ENCODE measurements at places on chromosomes 2 and 18. TPM values are rescaled to one million over a fixed set of nuclear protein-coding genes. Genes with fewer than 3 reads are reported as not detected.

The GNAL gene
- total RNA-seq: 0.72 TPM

GRCh38 chr2:128879161-128879560, 560.5 kb upstream of the HS6ST1 start:
- DNase-seq: no peak

- no peak for DNase-seq
Measured at GRCh38 chr2:143503280-143503679, 374.1 kb downstream of the ARHGAP15 start.

GRCh38 chr2:144140891-144141290, 379.0 kb downstream of the ZEB2 start:
- no peak for DNase-seq

DNA sequence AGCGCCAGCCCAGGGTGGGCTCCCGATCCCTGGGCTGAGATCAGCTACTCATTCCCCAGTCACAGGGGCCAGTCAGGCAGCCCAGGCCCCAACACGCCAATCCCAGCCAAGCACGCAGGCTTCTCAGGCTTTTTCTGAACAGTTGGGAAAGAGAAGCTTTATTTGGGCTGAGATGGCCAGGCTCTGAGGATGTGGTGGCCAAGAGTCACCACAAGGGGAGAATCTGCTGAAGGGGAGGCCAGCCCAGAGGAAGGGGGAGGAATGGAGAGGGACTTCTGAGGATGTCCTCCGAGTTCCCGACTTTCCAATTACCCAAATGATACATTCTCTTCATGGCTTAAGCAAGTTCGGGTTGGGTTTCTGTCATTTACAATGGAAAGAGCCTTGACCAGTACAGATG, 2.8 kb upstream of the DIPK1C start:
- DNase-seq: no peak

GRCh38 chr2:6008726-6009125, 316.5 kb downstream of the SOX11 start:
- no peak for DNase-seq

Measured in stomach (tissue), 19 donors.